ENCODE measurements at places on chromosomes 13 and 19.

DNA sequence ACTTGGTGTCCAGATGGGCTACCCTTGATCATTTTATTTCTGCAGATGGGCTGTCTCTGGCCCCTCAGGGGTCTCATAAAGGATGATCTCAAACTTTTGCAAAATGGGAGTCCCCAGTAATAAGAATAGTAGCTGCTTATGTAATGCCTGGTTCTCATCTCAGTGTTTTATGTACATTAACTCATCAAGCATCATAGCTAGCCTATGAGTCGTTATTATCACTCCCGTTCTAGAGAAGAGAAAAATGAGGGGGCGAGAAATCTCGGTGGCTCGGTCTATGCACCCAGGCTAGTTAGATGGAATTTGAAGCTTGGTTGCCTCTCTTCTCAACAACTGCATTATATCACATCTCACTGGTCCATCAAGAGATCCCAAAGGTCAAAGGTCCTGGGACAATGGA is 3.4 kb downstream of the CACNG6 start:
- DNase-seq: no peak
- no peak overlapping the region for H3K4me3 ChIP-seq
- no peak overlapping the region for H3K27ac ChIP-seq
- H3K36me3 ChIP-seq: no peaks in the 10 kb centered on the region
- peaks cover 6% of the 10 kb centered on the region for H3K4me1 ChIP-seq

- no peaks in the 10 kb centered on the region for H3K27me3 ChIP-seq
- no peak overlapping the region for H3K4me3 ChIP-seq
- H3K4me1 ChIP-seq: no peaks in the 10 kb centered on the region
- H3K27ac ChIP-seq: no peak overlapping the region
Observed at GRCh38 chr13:90867336-90867683, 480.2 kb upstream of the MIR17HG start.

DNA sequence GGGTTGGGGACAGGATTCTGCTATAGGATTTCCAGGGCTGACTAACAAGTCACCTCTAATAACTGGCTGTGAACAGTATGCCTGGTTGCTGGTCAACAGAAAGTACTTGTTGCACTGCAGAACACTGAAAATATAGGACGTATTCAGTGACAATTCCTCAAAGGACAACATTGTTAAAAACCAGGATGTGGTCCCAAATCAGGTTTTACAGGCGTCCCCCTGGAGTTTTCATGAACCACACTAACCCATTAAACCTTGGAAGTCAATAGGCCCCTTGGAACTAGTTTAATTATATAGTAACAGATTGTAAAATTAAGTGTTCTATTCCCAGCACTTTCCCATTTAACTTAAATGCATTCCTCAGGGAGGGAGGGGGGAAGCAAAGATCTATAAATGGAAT is 495.4 kb downstream of the TBC1D4 start:
- H3K4me3 ChIP-seq: no peak overlapping the region
- no peaks in the 10 kb centered on the region for H3K4me1 ChIP-seq
- DNase-seq: no peak
- no peaks in the 10 kb centered on the region for H3K27me3 ChIP-seq
- H3K36me3 ChIP-seq: no peaks in the 10 kb centered on the region
- no peak overlapping the region for H3K27ac ChIP-seq

DNA sequence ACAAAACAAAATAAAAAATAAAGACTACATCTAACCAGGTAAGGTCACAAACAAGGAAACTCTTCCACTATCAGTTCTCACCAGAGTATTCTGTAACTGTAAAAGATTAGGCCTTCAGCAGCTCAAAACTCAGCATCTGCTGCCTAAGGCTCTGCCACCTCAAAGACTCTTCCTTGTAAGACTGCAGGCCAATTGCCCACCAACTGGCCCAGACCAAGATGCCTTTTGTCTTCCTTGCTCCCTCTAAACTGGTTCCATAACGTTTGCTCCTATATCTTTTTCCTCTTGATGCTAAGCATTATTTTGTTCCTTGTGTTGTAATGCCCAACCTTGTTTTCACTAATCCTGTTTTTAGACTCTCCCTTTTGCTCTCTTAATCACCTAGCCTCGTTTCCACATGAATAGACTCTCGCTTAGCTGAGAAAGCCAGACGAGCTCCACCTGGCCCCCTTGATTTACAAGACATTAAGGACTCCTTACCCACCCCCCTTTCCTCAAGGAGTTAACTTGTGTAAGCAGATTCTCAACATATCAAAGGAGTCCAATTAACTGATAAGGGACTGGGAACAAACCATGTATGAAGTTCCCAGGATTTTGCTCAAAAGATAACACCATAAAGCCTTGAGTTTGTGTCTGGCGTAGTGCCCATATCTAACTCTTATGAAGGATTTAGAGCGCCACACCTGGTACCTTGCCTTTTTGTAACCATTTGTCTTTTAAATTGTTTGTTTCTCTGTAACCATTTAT is 1.5 kb downstream of the ZNF814 start:
- no peak for DNase-seq
- peaks cover 29% of the 10 kb centered on the region for H3K36me3 ChIP-seq
- H3K27ac ChIP-seq: peak overlapping the region; percentile 85
- peak overlapping the region; percentile 79 for H3K4me3 ChIP-seq

DNA sequence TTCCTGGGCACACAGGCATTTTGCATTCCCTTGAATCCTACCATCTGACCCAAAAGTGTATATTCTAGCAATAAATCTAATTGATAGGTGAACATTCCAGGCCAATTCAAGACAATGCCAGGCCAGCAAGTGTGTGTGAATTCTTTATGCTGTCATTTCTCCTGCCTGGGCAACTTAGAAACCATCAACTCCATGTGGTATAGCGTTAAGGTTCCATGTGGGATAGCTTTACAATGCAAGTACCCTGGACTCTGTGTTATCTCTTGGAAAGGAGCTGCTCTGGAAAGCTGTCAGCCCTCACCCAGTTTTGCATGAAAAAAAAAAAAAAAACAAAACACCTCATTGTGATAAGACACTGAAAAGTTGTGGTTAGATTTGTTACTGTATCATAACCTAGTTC is 15.6 kb upstream of the FLT1 start:
- no peak for DNase-seq
- no peaks in the 10 kb centered on the region for H3K36me3 ChIP-seq

DNA sequence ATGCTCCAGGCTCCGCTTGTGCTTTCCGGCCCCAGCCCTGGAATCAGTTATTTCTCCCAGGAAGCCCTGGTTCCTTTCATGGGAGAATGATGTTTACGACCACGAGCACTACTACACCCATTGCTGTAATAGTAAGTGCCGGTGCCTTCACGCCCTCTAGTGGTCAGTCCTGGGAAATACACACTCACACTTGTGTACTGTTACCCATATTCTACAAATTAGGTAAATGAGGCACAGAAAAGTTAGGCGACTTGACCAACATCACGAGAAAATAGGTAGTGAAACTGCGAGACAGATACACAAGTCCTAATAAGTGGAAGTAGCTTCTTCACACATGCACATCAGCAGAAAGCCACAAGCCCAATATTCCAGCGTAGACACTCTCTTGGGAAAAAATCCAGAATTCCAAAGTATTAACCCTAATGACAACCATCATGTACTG is 21.7 kb downstream of the CEACAM21 start:
- H3K4me3 ChIP-seq: no peak overlapping the region
- H3K4me1 ChIP-seq: no peaks in the 10 kb centered on the region
- DNase-seq: peak; percentile 22

DNA sequence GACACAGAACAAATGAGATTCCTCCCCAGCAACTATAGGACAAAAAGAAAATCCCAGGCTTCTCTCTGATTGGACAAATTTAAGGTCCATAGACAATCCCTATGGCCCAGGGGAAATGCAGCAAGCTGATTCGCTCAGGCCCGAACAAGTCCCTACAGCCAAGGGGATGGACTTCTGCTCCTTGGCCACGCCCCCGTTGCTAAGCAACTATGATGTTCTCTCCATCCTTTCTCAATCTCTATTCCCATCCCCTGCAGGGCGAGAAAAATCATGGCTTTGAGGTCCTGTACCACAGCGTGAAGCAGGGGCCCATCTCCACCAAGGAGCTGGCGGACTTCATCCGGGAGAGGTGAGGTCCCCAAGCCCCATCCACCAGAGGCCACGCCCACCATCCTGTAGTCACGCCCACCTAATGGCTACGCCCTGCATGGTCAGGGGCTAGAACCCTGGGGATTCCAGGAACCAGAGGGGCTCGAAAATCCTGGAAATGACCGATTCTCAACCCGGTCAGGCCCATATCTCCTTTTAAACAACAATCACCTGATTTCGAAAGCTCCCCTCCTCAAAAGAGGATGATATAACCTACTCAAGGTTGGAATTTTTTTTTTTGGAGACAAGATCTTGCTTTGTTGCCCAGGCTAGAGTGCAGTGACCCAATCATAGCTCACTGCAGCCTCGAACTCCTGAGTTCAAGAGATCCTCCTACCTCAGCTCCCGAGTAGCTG is 11.4 kb downstream of the FCHO1 start:
- no peak overlapping the region for H3K27ac ChIP-seq
- H3K4me1 ChIP-seq: peaks cover 10% of the 10 kb centered on the region
- peaks cover 20% of the 10 kb centered on the region for H3K27me3 ChIP-seq
- no peaks in the 10 kb centered on the region for H3K36me3 ChIP-seq
- H3K4me3 ChIP-seq: no peak overlapping the region

- H3K27ac ChIP-seq: peak overlapping the region; percentile 45
- peaks cover 13% of the 10 kb centered on the region for H3K4me1 ChIP-seq
- H3K36me3 ChIP-seq: no peaks in the 10 kb centered on the region
- DNase-seq: peak; percentile 35
- H3K4me3 ChIP-seq: peak overlapping the region; percentile 46
- no peaks in the 10 kb centered on the region for H3K27me3 ChIP-seq
Observed at GRCh38 chr19:33868788-33869412, 72.2 kb downstream of the KCTD15 start.

DNA sequence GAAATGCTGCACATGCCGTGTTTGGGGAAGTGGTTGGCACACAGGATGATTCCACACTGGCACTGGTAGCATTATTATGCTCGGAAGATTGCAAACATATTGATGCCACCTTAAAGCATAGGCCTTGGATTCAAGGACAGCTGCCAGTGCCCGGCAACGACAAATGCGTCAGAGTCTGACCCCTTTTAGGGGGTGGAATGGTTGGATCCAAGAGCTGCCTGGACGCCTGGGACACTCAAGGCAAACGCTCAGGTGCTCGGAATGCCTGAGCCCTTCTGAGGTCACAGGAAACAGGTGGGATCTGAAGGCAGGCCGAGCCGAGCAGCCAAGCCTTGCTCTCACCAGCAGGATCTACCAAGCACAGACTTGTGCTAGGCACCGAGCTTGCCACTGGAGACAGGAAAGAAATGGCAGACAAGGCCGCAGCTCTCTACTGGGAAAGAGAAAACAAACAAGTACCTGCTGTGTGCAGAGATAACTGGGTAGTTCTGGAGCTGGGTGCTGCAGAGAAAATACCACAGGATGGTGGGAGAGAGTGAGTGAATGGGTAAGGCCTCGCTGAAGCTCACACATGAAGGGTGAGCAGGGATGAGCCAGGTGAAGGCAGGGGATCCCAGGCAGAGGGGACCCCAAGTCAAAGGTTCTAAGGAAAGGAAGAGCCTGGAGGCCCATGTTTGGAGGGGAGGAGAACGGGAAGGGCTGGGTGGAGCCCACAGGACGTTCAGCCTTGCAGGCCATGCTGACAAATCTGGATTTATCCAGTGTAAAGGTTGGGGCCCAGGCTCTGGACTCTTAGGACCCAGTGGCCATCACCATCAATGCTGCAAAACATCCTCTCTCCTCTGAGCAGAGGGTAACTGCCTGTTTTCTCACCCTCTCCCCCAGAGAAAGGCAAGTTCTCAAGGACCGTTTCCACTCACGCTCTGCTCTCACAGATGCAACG is 9.2 kb downstream of the RANBP3 start:
- H3K4me3 ChIP-seq: peak overlapping the region; percentile 34
- H3K4me1 ChIP-seq: peaks cover 90% of the 10 kb centered on the region
- no peaks in the 10 kb centered on the region for H3K27me3 ChIP-seq

GRCh38 chr19:18251587-18252369 is 22.5 kb downstream of the IQCN start:
- peak; percentile 69 for DNase-seq
- no peak overlapping the region for H3K4me3 ChIP-seq
- peaks cover 30% of the 10 kb centered on the region for H3K27me3 ChIP-seq
- H3K36me3 ChIP-seq: no peaks in the 10 kb centered on the region
- H3K27ac ChIP-seq: no peak overlapping the region
- H3K4me1 ChIP-seq: no peaks in the 10 kb centered on the region

- no peak overlapping the region for H3K27ac ChIP-seq
- H3K36me3 ChIP-seq: peaks cover 49% of the 10 kb centered on the region
- DNase-seq: no peak
- H3K4me1 ChIP-seq: peaks cover 7% of the 10 kb centered on the region
- H3K27me3 ChIP-seq: no peaks in the 10 kb centered on the region
Observed at GRCh38 chr19:24140099-24140498, 53.1 kb downstream of the ZNF254 start.

GRCh38 chr13:109100705-109101304 is 471.4 kb downstream of the MYO16 start:
- H3K27me3 ChIP-seq: peaks cover 16% of the 10 kb centered on the region
- no peaks in the 10 kb centered on the region for H3K36me3 ChIP-seq

DNA sequence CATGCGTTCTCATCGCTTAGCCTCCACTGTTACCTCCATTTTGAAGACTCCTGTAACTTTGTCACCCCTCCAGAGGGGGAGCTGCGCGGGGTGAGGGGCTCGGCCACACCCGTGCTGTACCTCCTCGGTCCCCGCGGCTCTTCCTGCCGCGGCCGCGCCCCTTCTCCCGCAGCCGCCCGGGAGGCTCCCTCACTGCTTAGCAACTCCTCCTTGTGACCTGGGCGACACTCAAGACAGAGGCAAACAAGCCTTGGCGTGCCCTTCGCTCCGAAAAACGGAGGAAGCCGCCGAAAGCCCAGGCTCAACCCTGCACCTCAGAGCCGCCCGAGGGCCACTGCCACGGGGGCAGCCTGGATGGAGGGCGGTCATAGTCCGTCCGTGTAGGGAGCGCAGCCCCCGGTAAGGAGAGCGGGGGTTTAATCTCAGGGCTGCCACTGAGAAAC is 494.3 kb downstream of the FOXO1 start:
- peaks cover 9% of the 10 kb centered on the region for H3K27me3 ChIP-seq
- no peak overlapping the region for H3K4me3 ChIP-seq
- no peaks in the 10 kb centered on the region for H3K36me3 ChIP-seq

- peaks cover 78% of the 10 kb centered on the region for H3K4me1 ChIP-seq
- no peak for DNase-seq
- no peaks in the 10 kb centered on the region for H3K27me3 ChIP-seq
- H3K36me3 ChIP-seq: no peaks in the 10 kb centered on the region
- H3K4me3 ChIP-seq: no peak overlapping the region
Observed at GRCh38 chr19:10894911-10895213, 23.5 kb downstream of the CARM1 start.

DNA sequence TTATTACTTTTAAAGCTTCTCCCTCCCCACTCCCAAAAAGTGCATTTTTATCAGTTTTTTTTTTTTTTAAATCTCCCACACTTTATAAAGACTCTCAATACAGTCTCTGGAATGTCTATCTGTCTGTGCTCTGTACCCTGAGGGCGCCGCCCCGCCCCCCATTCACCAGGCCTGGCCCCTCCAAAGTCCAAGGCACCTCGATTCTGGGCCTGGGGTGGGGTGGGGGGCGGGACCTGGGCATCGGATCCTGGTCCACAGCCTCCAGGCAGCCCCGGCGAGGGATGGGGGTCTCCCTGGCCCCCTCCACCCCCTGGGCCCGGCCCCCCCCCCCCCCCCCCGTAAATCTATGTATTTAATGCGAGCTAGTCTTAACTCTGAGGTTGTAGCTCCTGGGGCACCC is 23.3 kb downstream of the ZBTB7A start:
- no peak for DNase-seq
- H3K27me3 ChIP-seq: no peaks in the 10 kb centered on the region
- H3K4me1 ChIP-seq: peaks cover 39% of the 10 kb centered on the region
- no peak overlapping the region for H3K4me3 ChIP-seq
- H3K27ac ChIP-seq: no peak overlapping the region

- H3K4me1 ChIP-seq: no peaks in the 10 kb centered on the region
- peaks cover 22% of the 10 kb centered on the region for H3K27me3 ChIP-seq
- no peaks in the 10 kb centered on the region for H3K36me3 ChIP-seq
- H3K27ac ChIP-seq: no peak overlapping the region
- DNase-seq: no peak
- H3K4me3 ChIP-seq: no peak overlapping the region
Observed at GRCh38 chr13:24638096-24638495, 42.1 kb upstream of the ATP12A start.
